ENCODE measurements at places on chromosomes 2 and 18. TPM values are rescaled to one million over a fixed set of nuclear protein-coding genes. Genes with fewer than 3 reads are reported as not detected.

Gene RESP18
- total RNA-seq = not detected

Gene SULT1C4
- 14.7 TPM for total RNA-seq

Gene TMEM247
- not detected for total RNA-seq

Gene UPP2
- not detected for total RNA-seq

Gene CRYGD
- not detected for total RNA-seq

Gene CCDC148
- 1.2 TPM for total RNA-seq

Gene CXCR4
- 51.5 TPM for total RNA-seq

Gene ZAP70
- 1.4 TPM for total RNA-seq

Gene VWC2L
- total RNA-seq = not detected

Gene ABCB11
- total RNA-seq = 0.79 TPM

Gene SNRNP200
- 61.2 TPM for total RNA-seq

Gene ARHGEF4
- total RNA-seq = 19.9 TPM

Gene REG3A
- total RNA-seq = not detected

Gene MREG
- 8.1 TPM for total RNA-seq

Gene LYPD6B
- 12.3 TPM for total RNA-seq

- no peak for DNase-seq
Measured at GRCh38 chr2:171244466-171244969, 83.8 kb upstream of the TLK1 start.

- DNase-seq = no peak
Measured at GRCh38 chr2:8551622-8552074, 130.2 kb upstream of the ID2 start.

GRCh38 chr2:230068651-230069055, at the start of gene SLC16A14:
Gene SLC16A14 (minus strand): TSS chr2:230068924. CDS start chr2:230059352, 9,572 bp downstream.
- DNase-seq = peak; percentile 42

GRCh38 chr2:133326652-133327397, 241.4 kb downstream of the NCKAP5 start:
- no peak for DNase-seq

DNA sequence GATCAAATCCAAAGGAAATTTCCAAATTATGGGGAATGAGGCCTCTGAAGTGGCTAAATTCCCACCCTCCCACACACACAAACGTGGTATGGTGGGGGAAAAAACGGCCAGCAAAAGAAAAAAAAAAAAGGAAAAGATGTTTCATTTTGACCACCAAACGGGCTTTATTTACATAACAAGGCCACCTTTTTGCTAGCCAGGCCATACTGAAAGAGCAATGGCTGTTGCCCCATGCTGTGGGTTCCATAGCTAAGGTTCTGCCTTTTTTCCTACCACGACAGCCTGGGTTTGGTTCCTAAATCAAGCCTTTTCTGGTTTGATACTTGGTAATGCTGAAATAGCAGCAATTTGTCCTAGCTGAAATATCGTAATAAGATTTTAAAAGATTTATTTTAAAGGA, 14.0 kb upstream of the IL1B start:
- DNase-seq = no peak

- no peak for DNase-seq
Measured at GRCh38 chr18:50734886-50735285, 84.9 kb downstream of the MRO start.

GRCh38 chr2:3305431-3305830, 72.2 kb downstream of the EIPR1 start:
- DNase-seq = no peak

DNA sequence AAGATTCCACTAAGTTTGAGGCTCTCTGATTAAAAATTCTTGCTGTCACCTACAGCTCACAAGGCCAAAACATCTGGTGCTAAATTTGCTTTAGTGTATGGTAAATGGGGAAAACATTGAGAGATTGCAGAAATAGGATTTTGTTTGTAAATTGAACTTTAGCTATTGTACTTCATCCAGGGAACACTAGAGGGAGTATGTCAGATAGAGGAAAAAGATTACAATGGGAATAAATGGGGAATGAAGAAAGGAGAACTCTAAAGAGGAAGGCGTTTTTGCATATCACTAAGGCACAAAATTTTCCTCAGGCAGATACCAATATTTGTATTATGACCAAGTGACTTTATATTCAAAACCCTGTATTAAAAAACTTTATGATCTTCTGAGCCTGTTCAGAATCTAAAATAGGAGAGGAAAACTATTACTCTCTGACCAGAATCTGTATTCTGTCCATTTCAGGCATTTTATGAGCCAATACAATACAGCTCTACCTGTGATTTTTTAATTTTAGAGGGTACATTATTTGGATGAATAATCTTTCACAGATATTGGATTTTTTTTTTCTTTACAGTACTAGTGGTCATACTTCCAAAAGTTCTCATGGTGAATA, 52.3 kb upstream of the ITGB6 start:
- peak; percentile 52 for DNase-seq

- no peak for DNase-seq
Measured at GRCh38 chr18:8707556-8708300, 2.4 kb downstream of the MTCL1 start.

GRCh38 chr2:105708697-105709096, 36.0 kb upstream of the NCK2 start:
- no peak for DNase-seq

DNA sequence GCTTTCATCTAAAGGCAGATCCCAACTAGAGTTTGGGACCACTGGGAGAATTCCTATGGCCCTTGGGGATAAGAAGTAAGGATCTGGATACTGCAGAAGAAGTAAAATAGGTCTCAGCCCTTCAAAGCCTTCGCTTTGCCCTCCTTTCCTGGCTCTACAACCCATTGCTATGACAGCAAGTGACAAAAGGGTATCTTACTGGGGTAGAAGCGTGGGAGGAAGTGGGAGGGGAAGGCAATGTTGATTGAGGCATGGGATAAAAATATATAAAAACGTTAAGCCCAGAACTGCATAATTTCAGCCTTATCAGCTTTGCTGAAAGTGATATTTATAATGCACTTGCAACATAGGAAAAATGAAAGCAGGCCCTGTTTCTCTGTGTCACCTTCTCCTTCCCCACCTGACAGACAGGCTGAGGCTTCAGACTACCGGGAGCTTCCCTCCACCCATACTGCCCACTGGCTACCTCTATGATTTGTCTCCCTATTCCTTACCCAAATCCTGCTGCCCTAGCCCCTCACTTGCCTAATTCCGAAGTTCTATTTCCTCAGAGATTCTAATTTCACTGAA, 14.9 kb upstream of the SOS1 start:
- DNase-seq = no peak

GRCh38 chr2:172919732-172920131, 155.9 kb upstream of the MAP3K20 start:
- DNase-seq = no peak

DNA sequence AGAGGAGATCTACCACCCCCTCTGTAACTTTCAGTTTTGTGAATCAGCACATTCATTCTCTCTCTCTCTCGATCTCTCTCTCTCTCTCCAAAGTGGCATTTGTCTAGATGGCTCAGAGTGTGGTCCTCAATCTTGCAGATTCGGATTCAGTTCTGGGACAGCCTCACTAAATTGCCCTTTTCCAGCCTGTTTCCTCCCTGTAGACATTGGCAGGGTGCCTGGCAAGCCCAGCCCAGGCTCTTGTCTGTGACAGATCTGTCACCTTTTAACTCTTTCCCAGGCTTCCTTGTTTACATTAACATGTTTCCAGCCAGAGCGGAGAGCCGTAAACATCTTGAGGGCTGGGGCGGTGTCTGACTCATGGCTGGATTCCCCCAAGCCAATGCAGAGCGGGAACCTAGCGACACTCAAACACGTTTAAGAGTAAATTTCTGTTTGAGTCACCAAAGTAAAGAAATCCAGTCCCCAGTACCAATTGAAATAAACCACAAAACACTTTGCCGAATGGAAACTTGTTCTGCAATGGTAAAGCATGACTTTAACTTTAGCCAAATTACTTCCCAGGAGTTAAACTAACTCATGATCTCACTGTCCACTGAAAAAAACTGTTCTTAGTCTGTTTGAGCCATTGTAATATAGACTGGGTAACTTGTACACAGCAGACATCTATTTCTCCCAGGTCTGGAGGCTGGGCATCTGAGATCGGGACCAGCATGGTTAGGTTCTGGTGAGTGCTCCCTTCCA, 6.6 kb upstream of the CYP27C1 start:
- DNase-seq = no peak

DNA sequence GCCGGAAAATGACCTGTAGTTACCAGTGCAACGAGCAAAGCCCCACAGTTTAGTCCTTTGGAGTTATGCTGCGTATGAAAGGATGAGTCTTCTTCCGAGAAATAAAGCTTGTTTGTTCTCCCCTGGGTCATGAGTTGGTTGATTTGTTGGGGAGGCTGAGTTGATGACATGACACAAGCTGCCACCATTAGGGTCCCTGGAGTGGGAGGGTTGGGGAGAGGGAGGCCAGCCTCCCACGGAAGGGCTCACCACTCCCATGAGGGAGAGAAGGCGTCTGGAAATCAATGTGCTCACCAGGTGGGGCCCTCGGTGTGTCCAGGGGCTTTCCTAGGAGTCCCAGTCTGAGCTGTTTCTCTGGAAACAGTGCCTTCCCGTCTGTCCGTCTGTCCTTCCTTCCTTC, 7.4 kb upstream of the DGKD start:
- no peak for DNase-seq

- DNase-seq = no peak
Measured at GRCh38 chr18:69898241-69898861, 49.3 kb downstream of the CD226 start.

- DNase-seq = no peak
Measured at GRCh38 chr2:121664086-121664485, 14.8 kb upstream of the CLASP1 start.

DNA sequence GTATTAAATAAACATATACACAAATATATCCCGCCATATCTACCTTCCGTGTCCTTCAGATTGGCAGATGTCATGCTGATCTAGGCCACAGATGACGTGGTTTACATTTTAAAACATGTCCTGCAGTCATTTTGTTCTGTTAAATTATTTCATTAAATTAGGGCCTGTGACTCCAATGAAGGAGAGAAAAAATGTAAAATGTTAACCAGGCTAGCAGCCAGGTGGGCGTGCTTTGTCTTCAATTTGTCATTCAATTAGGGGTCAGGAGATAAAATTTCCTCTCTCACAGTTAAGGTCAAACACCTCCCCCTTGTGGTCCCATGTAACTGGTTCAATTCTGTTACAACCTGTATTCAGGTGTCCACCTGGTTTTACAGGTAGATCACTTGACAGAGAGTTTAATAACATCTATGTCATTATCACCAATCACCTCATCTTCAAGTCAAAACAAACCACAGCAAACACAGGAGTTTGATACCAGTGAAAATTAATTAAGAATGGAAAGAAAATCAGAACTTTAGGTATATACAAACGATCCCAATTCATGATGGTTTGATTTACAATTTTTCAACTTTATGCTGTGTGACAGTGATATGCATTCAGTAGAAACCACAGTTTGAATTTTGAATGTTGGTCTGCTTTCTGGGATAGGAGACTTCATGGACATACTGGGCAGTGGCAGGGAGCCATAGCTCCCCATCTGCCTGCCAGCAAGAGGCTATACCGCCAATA, 339.4 kb downstream of the CMPK2 start:
- DNase-seq = no peak

- no peak for DNase-seq
Measured at GRCh38 chr18:78561757-78562510, 417.7 kb upstream of the SALL3 start.

- no peak for DNase-seq
Measured at GRCh38 chr2:36373149-36373926, 17.8 kb downstream of the CRIM1 start.

DNA sequence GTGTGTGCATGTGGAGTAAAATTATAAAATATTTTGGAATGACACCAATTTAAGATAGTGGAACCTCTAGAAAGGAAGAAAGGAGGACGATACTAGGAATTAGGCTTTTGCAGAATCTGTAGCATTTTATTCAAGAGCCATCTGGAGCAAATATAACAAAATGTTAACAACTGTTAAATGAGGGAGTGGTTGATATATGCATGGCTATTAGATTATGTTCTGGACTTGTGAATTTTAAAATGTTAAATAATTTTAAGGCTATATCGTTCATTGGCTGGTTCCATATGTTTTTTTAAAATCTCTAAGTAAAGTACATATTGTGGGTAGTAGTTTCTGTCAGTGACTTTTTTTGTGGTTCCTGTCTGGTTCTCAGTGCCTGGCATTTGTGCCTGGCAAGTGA, 123.2 kb downstream of the PKP4 start:
- DNase-seq = no peak
